ENCODE measurements at places on chromosomes 1 and 21.

DNA sequence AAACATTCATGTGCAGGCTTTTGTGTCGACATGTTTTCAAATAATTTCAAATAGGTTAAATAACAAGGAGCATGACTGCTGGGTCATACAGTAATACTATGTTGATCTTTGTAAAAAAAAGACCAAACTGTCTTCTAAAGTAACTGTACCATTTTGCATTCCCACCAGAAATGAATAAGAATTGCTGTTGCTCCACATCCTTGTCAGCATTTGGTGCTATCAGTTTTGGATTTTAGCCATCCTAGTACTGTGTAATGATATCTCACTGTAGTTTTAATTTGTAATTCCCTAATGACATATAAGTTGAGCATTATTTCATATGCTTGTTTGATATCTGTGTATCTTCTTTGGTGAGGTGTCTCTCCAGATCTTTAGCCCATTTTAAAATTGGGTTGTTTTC, 11.6 kb downstream of the UROD start:
- DNase-seq = no peak

GRCh38 chr1:198496216-198497143, 44.0 kb downstream of the ATP6V1G3 start:
- no peak for DNase-seq

DNA sequence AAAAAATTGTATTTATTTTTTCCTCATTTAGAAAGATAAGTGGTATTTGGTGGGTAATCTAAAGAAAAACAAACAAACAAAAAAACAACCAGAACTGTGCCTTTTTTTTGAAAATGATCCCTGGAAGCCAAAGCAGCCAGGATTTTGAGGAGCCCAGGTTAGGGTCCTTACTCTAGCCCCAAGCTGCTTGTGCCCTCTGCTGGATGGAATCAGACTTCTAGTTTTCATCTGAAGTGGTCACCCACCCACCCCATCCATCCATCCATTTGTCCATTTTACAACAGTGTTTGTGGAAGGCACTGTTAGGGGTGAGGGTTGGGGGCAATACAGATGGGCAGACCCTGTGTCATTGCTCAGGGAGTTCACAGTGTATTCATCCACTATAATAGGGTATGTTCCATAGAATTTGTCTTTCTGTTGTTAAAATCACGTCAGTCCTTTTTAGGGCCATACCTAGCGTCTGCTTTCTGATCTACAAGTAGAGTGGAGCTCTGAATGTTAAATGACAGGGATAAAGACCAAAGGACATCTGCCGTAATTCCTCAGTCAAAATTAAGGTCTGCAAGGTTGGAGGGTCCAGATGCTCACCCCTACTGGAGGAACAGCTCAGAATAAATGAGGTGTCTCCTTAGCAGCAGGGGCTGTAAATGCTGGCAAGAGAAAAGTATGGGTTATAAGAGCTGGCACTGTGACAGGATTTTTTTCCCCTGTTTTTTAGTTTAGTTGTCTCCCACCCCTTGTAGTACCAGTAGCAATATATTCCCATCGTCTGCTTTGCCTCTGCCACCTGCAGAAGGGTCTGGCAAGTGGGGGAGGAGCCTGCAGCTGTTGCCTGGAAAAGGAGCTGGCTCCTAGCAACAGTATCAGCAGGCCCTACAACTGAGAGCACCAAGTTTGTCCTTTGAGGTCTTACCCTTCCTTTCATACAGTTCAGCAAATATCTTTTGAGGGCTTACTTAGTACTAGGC, 3.2 kb downstream of the LRRC42 start:
- DNase-seq = peak; percentile 75

DNA sequence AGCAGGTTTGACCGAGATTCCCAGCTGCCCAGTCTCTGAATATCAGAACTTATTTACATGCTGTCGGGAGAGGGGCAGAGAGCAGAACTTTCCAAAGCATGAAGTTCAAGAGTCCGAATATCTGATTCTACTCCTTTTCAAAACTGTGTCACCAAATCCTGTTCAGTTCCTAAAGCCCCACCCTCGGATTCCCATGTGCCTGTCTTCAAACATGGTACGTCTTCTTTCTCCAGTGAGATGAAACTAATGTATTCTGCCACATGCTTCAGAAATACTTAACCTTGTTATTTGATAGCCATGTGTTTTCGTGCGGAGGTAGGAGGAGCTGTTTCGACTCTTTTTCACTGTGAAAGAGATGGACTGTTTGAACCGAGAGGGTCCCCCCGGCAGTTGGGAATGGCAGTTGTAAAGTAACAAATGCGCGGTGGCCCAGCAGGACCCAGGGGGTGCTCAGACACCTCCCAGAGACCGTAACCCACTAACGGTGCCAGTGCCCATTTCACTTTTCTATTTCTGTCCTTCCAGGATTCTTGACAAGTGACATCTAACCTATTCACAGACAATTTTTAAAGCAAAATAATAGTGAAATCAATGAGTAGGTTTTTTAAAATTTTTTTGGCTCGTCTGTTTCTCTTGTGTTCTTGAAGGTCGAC, 67.2 kb downstream of the ZBTB18 start:
- DNase-seq = no peak

GRCh38 chr1:164670786-164671185, 111.8 kb downstream of the PBX1 start:
- DNase-seq = no peak

GRCh38 chr1:244835276-244836134, at the start of gene COX20:
COX20 (plus strand) TSS chr1:244835658; CDS start chr1:244835715, 57 bp downstream.
- DNase-seq = peak; percentile 96

- DNase-seq = no peak
Observed at GRCh38 chr1:79524126-79524525, 517.6 kb upstream of the ADGRL4 start.

DNA sequence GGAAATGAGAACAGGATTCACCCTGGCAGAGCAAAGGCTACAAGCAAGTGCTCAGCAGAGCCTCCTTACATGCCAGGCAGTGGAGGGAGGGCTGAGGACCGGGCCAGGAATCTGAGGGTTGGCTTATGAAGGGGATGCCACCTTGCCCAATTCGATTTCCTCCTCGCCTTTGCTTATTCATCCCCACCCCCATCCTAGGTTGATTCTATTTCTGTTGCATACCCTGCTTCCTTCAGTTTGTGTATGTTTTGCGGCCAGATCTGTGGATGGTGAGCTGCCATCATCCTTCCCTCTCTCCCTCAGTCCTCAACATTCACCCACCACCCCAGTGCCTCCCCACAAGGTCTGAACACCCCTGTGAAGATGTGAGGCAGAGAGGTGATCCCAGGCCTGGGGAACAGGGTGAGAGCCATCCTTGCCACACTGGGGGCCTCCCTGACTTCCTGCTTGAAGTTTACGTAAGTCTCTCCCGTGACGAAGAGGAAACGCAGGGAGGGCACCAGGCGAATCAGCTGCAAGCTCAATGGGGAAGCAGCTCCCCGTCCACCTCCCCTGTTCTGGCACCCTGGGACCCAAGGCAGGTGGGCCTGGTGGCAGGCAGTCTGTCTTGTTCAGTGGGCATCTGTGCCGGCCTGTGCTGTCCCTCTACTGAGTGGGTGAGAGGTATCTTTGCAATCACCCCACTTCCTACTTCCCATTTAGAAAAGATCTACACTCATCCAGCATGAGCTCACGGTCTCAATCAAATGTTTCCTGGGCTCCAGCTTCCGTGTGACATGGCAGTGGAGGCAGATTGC, 50.6 kb upstream of the CNTN2 start:
- DNase-seq = no peak

GRCh38 chr21:46500224-46500861, 41.7 kb downstream of the DIP2A start:
- no peak for DNase-seq

- DNase-seq = no peak
Observed at GRCh38 chr1:76219366-76219818, 144.8 kb downstream of the ST6GALNAC3 start.

GRCh38 chr1:222634180-222635013, 16.5 kb downstream of the MIA3 start:
- DNase-seq = peak; percentile 92

GRCh38 chr21:31222142-31222541, 121.9 kb downstream of the TIAM1 start:
- no peak for DNase-seq

DNA sequence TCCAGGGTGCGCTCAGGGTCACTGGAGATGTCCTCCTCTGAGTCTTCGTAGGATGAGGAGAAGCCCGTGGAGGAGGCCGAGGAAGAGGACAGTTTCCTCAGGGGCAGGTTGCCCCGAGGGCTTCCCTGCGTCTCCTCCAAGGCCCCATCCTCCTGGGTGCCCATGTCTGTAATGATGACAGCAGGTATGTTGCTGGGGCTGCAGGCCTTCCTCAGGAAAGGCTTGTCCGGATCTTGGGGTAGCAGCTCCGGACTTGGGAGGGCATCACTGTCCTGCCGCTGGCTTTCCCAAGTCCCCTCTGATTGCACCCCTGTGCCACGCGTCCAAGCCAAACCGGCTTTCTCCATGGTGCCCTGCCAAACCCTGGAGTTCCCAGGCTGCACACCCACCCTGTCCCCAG, 3.5 kb downstream of the ITPKB start:
- no peak for DNase-seq

DNA sequence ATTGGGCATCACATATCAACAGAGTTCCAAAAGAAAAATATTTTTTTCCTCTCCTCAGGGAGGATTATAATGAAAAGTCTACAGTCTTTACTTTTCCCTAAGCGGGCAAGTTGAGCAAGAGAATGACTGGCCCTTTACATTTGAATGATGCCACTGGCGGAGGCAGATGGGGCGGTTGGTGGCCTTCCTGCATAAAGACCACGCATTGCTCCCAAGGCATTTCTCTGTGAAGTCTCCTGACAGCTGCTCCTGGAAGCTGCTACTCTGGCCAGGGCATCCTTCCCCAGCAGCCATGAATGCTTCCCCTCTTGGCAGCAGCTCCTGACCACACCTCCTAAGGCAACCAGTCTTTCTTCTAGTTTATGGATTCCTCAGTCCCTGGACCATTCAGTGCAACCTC, 161.1 kb upstream of the RRP15 start:
- DNase-seq = peak; percentile 37

DNA sequence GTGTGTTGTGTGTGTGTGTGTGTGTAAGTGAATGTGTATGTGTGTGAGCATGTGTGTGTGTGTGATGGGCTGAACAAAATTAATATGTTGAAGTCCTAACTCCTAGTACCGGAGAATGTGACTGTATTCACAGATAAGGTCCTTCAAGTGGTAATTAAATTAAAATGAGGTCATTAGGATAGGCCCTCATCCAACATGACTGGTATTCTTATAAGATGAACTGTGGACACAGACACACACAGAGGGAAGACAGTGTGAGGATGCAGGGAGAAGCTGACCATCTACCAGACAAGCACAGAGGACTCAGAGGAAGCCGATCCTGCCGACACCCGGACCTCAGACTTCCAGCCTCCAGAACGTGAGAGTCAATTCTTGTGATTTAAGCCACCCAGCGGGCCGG, 91.2 kb upstream of the PGBD5 start:
- DNase-seq = no peak

- no peak for DNase-seq
Observed at GRCh38 chr1:54927472-54928240, 40.7 kb upstream of the DHCR24 start.

DNA sequence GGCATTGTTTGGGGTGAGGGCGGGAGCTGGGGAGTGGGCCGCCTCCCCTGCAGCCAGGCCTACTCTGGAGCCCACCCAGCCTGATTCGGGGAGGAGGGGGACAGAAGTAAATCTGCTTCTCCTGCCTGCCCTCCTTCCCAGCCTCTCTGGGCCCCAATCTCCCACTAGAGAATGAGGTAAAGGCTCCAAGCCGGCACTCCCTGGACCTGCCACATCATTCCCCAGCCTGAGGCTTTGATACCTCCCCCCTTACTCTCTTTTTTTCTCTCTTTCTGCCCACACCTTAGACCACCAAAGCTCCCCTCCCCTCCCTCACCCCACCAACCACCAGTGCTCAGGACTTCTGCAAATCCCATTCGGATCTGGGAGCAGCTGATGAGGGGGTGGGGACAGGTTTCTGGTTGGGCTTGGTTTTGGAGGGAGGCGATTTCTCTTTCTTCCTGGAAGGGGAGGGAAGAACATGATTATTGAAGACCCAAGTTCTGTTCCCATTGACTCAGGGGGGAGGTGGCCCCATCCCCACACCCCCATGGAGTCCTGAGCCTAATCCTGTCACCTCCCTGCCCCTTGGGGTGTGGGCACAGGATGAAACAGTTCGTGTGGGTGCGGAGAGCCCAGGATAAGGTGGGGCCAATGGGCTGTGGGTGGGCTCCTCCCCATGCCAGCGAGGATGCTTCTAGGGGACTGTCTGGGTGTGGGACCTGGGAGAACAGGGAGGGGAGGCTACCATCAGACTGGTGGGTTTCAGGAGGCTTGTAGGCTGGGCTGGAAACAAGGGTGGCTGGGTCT, 1.3 kb downstream of the MAP7D1 start:
- DNase-seq = peak; percentile 66

GRCh38 chr1:37174876-37175275, 140.6 kb upstream of the GRIK3 start:
- DNase-seq = peak; percentile 86

DNA sequence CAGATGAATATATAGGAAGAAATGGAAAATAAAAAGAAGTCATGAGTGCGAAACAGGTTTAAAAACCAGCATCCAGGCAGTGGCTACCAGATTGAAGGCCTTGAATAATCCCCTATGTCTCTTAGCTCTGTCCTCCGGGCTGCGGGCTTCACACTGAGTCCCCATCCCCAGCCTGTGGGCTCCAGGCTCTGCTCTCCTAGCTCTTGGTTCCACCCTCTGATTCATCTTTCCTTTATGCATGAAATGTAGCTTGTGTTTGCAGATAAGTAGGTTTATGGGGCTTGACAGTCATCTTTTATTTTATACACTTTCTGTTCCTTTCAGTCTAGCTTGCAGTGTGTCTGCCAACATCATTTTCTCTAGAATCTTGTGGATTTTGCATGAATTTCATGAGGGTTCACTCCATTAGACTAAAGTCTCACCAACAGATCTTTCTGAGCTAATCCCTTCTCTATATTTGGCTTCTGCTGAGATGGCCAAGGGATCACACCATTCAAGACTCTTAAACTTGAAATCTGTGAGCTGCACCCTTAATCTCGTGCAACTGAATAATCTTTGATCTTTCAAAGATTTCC, 174.5 kb downstream of the PLPPR4 start:
- no peak for DNase-seq

- no peak for DNase-seq
Observed at GRCh38 chr1:198678901-198679329, 40.1 kb downstream of the PTPRC start.

DNA sequence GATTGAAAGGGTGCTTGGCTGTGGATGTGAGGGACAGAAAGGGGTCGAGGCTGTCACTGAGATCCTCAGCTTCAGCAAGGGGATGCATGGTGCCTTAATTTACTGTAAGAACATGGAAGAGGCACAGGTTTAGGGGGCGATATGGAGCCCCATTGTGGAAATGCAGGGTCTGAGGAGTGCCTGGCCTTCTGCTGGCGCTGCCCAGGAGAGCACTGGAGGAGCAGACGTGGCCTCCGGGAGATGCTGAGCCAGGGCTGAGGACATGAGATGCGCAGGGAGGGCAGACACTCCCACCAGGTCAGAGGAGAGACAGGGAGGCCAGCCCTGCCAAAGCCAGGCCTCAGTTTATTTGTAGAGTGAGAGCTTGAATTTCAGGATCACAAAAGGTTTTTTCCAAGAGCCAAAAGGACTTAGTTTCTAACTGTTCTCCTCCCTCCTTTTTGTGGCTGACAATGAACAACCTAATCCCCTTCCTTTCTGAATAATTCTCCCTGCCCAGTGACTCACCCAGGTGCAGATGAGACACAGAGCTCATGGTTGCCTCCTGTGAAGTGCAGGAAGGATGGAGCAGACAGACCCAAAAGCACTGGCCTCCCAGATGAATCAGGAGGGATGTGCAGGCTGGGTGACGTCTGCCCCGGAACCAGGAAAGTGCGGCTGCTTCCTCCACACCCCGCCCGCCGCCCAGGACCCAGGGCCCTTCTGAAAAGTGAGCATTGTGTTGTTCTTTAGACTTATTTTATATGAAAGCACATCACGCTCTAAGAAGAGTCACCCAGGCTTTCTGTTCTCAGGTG, 73.0 kb upstream of the TMPRSS2 start:
- DNase-seq = no peak

Measured in mesendoderm (in vitro differentiated cells).